ENCODE measurements at places on chromosomes 6 and 20.

GRCh38 chr6:143964674-143965081 lies 43.4 kb downstream of the PLAGL1 start:
- no peak for DNase-seq

- no peak for DNase-seq
These were observed 53.5 kb downstream of the RIPOR2 start for GRCh38 chr6:24882295-24882694.

- peak; percentile 27 for DNase-seq
These were observed at the start of gene SRSF12 for GRCh38 chr6:89117211-89118108. SRSF12 (minus strand) TSS chr6:89118071; CDS start chr6:89117887, 184 bp downstream.

- no peak for DNase-seq
These were observed 11.0 kb upstream of the ARMC12 start for GRCh38 chr6:35725721-35726438.

DNA sequence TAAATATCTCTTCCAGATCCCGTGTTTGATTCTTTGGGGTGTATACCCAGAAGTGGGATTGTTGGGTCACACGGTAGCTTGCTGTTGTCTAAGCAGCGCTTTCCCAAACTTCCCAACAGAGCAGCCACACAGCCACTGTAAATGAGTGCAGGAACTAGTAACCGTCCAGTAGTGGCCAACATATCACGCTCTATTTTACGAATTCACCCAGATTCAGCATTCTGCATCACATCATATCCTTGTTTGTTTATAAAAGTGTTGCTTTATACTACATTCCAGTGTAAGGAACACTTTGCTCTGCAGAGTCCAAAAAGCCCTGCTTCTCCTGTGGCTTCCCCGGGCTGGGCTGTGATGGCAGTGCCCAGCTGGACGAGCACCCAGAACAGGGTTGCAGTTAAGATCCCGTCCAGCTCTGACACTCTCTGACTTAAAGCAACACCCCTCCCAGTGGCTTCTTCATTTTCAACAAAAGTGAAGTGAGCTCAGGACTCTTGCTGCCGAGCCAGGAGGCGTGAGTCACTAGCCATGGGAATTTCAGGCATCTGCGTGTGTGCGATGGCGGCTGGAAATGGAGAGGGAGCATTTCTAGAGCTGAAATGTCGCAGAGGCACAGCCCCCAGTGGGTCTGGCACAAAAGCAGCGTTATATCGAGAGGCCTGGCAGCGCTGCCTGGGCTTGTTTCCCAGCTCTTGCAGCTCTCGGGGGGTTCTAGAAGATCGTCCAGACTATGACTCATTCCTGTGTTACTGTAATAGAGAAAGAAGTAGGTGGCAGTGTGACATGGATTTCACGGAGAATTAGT lies 216.3 kb upstream of the ECI2 start:
- DNase-seq: no peak

GRCh38 chr6:20497216-20498040 lies 36.8 kb upstream of the CDKAL1 start:
- DNase-seq: no peak

GRCh38 chr6:144364208-144364720 lies 79.1 kb downstream of the UTRN start:
- no peak for DNase-seq

GRCh38 chr6:20409427-20409971 lies 7.8 kb downstream of the E2F3 start:
- DNase-seq: no peak

- no peak for DNase-seq
These were observed 114.8 kb downstream of the TFAP2A start for GRCh38 chr6:10300071-10300470.

DNA sequence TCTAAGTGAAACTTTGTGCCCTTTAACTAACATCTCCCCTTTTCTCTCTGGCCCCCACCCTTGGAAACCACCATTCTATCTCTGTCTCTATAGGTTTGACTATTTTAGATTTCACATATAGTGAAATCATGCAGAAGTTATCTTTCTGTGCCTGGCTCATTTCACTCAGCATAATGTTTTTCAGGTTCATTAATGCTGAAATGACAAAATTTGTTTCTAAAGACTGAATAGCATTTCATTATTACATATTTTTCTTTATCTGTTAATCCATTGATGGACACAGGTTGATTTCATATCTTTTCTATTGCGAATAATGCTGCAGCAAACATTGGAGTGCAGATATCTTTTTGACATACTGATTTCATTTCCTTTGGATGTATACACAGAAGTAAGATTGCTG lies 30.7 kb downstream of the MEI4 start:
- DNase-seq: no peak

- DNase-seq: no peak
These were observed 6.0 kb downstream of the SLC22A23 start for GRCh38 chr6:3450888-3451287.

DNA sequence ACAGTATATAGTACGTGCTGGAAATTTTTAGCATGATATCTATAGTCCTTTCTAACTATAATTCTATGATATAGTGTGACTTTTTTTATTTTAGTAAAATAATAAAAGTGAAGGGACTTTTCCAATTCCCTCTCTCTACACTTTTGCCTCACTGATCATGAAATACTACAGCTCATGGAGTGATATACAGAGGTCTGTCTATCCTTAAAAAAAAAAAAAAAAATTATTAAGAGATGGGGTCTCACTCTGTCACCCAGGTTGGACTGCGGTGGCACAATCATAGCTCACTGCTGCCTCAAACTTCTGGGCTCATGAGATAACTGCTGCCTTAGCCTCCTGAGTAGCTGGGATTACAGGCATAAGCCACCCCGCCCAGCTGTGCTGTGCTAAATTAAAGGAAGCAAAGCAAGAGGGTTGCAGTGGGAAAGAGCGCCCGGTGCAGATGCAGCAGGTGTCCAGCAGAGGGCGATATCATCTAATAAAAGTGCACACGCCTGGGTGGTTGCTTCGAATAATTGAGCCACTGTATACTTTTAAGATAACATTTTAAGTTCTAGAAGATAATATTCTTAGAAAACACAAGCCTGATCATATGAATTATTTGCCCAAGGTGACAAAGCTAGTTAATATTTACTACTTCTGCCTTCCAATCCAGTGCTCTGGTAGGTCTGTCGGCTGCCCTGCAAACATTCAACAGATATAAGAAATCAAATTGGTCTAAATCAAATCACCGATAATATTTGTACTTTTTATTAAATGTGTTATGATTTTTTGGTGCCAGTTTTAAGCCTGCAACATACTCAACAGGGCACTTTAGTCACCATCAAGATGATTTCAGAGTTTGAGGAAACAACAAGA lies 94.9 kb upstream of the NT5E start:
- DNase-seq: no peak

DNA sequence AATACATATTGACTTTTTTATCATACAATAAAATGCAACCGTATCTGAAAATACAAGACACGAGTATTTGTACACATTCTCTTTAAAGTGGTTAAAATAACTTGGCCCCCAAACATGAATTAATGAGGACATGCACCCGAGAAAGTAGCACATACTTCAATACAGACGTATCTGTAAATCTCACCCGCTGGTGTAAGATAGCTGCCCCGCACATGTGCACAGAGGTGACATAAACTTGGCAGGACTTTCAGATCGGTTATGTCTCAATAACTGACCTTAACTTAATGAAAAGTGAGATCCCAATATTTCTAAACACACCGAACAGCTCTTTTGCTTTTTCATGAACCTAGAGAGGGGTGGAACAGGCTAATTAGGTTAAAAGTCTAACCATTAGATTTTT lies 91.5 kb upstream of the RPS6KA2 start:
- DNase-seq: no peak

- no peak for DNase-seq
These were observed 20.7 kb upstream of the PHACTR3 start for GRCh38 chr20:59583428-59584277.

DNA sequence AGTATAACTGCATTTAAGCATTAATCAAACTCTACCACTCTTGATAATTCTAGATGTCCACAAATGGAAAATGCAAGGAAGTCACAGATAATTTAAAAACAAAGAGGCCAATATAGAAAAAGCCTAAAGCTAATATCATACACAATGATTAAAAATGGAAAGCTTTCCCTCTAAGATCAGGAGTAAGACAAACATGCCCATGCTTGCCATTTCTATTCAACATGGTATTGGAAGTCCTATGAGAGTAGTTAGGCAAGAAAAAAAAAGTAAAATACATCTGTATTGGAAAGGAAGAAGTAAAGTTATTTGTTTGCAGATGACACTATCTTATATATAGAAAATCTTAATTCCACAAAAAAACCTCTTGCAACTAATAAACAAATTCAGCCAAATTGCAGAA lies 164.6 kb upstream of the FERMT1 start:
- no peak for DNase-seq

DNA sequence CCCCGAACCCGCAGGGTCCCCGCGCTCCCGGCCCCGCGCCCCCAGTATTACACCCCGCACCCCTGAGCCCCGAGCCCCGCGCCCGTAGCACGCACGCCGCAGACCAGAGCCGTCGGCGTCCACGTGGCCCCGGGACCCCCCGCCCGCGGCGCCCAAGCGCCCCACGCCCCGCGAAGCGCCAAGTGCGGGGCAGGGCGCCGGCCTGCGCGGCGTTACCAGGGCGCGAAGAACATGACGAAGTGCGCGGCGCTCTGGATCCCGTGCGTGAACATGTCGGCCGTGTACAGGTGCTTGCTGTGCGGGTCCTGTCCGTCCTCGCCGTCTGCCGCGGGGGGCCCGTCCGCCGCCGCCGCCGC lies 312 bp downstream of the TXNDC5 start:
- DNase-seq: no peak

- no peak for DNase-seq
These were observed 58.5 kb downstream of the DLL1 start for GRCh38 chr6:170232186-170233002.

- no peak for DNase-seq
These were observed 20.7 kb downstream of the PRPF6 start for GRCh38 chr20:64001607-64002011.

DNA sequence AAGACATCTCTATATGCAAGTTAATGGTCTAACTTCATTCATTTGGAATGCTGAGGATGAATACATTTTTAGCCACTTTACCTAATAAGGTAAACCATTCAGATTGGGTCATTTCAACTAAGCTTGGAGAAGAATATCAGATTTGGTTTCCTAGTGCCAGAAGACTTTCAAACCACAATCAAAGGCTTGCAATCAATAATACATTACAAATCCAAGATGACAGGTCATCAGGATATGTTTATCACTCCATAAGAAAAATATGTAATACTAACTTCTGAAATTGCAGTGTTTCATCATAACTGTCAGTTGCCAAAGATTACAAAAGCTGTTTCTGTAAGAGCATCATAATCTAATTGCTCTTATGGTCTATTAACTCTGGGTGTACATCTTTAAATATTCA lies 654.0 kb downstream of the COL12A1 start:
- no peak for DNase-seq

DNA sequence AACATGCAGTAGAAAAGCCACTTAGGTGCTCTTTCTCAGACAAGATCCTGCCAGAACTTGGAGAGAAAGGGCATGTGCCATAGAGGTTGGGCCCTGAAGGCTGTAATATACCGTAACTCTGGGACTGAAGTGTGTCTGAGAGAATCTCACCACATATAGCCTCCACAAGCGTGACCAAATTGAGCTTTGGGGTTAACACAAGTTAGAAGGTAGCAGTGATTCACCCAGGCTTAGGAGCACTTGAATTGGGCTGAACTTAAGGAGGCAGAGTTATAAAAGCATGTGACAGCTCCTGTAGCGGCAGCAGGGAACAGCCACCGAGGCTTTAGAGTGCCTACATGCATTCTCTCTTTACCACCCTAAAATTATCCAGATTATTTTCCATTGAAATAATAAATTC lies 361.6 kb downstream of the PHF3 start:
- DNase-seq: no peak

GRCh38 chr20:55253781-55254180 lies 751.5 kb downstream of the CBLN4 start:
- no peak for DNase-seq

GRCh38 chr20:60931696-60932095 lies 320.4 kb upstream of the CDH4 start:
- no peak for DNase-seq

DNA sequence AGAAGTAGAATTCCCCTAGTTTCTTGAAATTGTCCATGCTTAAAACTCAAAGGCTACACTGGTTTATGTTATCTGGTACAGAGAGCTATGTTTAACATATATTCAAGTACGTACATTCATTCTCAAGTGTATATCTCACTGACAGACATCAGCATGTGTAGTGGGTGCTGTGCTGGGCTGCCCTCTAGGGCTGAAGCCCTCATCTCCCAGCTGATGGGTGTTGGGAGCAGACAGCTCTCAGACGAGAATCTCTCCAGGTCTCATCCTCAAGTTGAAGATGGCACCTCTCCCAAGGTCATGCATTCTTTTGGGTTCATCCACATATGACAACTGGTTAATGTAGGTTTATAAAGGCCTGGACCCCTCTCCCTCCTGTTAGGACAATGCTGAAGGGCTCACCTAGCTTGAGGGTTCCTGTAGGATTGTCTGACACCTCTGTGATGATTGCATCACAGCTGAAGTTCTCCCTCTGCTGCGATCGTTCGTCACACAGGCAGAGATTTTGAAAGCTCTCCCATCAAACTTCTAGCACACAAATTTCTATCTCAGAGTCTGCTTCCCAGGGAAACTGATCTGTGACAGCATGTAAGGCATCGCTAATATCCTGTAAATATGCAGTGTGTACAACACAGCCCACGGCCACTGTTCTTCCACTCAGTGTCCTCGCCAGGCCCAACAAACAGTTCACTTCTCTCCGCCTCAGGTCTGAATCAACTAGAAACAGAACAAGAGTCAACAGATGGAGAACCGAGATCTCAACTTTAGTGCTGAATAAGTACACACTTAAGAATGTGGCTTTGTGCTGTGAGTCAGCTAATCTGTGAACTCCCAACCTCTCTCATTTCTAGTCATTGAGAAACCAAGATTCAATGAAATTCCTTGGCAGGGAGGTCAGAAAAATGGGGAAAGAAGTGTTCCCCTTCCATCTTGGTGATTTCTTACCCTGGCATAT lies 43.2 kb downstream of the PREP start:
- no peak for DNase-seq

DNA sequence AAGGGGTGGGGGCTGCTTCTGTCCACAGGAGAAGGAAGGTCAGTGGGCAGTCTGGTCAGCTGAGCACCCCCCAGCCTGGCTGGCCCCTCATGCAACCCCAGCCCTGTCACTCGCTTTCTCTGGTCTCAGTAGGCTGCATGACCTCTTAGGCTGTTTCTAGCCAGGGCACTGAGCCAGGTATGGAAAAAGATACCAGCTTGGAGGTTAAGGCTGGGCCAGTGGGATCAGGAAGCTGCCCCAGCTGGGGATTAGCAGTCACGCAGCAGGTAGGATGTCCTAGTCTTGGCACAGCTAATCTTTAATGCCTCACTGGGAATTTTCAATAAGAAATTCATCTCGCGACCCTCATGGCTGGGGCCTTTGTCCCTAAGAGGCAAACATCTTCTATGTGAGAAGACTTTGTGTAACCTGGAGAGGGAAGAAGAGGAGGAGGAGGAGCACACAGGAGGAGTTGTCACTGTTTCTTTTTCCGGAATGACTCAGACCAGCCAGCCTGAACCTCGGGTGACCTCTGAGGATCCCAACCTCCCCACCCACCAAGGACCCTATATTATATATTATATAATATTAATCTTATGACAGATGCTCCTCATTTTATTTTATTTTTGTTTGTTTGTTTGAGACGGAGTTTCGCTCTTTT lies 2.4 kb upstream of the BPIFA2 start:
- no peak for DNase-seq

All from stimulated activated CD4-positive, alpha-beta T cell treated with anti-CD3 and anti-CD28 coated beads, Interleukin-15, amount 100 ng/mL, for 1 hour (primary cell).